ENCODE measurements at places on chromosomes 7 and 10. TPM values are rescaled to one million over a fixed set of nuclear protein-coding genes. Genes with fewer than 3 reads are reported as not detected.

GRCh38 chr7:108347616-108348015 lies 108.6 kb downstream of the NRCAM start:
- DNase-seq = peak; percentile 77
- H3K4me3 ChIP-seq = no peak overlapping the region
- H3K27ac ChIP-seq = no peak overlapping the region
- H3K36me3 ChIP-seq = no peaks in the 10 kb centered on the region
- H3K27me3 ChIP-seq = no peaks in the 10 kb centered on the region
- H3K4me1 ChIP-seq = peaks cover 3% of the 10 kb centered on the region

GRCh38 chr7:118041251-118041878 lies 142.6 kb upstream of the LSM8 start:
- no peaks in the 10 kb centered on the region for H3K4me1 ChIP-seq
- H3K36me3 ChIP-seq = no peaks in the 10 kb centered on the region
- no peak overlapping the region for H3K4me3 ChIP-seq
- no peak overlapping the region for H3K27ac ChIP-seq

- no peak overlapping the region for H3K4me3 ChIP-seq
- H3K27me3 ChIP-seq = no peaks in the 10 kb centered on the region
- H3K27ac ChIP-seq = no peak overlapping the region
- DNase-seq = no peak
These were observed 169.0 kb upstream of the TMEM229A start for GRCh38 chr7:124201768-124202349.

- no peak for DNase-seq
- H3K27me3 ChIP-seq = no peaks in the 10 kb centered on the region
- H3K4me3 ChIP-seq = no peak overlapping the region
These were observed 294.7 kb downstream of the C7orf25 start for GRCh38 chr7:42617071-42617765.

Gene CFAP58
- total RNA-seq = 0.88 TPM

Gene CHST15
- 8.7 TPM for total RNA-seq

Gene CDK5
- 16.3 TPM for total RNA-seq
